Posterior cingulate gyrus (tissue), 11 donors: ENCODE measurements at places on chromosomes 4 and X.

DNA sequence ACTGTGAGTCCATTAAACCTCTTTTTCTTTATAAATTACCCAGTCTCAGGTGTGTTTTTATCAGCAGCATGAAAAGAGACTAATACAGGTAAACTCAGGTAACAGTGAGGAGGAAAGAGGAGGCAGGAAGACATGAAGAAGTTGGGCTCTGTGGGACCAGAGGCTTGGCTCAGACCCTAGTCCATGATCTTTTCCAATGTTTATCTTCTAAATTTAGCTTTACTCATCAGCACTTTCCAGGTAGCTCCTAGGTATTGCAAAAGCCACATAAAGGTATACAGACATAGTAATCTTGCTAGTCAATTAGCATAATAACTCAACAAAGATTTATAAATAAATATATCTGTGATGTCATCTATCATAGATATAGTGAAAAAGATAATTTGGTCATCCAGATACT lies 11.2 kb upstream of the FRYL start:
- DNase-seq = no peak

DNA sequence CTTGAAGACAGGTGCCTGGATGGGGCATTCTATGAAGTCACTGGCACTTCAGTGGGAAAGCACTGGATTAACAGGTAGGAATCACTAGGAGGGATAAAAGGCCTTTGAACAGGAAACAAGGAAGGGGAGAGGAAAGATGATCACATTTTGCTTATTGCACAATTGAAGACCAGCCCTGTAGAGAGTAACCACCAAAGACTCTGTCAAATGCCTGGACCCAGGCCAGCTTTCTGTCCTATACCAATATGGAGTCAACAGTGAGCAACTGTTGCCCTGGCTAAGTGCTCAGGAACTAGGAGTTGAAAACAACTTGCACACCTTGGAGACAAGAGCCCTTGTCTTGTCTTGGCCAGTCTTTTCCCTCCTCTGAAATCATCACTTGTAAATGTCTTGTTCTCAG lies 14.1 kb upstream of the RTL3 start:
- DNase-seq = no peak

DNA sequence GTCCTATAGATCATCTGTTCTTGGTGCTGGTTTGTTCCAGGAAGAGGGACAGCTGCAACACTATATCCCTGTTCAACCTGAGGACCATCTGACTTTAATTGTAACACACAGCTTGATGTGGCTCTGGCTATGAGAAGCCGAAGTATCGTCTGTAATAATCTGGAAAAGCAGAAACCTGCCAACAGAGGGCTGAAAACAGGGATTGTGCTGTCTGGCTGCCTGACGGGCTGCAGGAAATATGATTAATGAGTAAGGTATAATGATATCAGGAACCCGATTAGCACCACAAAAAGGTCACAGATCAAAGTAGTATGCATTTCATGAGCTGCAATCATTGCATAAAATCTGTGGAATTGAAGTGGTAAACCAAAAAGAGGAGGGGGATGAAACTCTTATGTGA lies 170.4 kb upstream of the MAB21L2 start:
- no peak for DNase-seq

GRCh38 chrX:109264878-109265277 lies 217.0 kb downstream of the GUCY2F start:
- no peak for DNase-seq

DNA sequence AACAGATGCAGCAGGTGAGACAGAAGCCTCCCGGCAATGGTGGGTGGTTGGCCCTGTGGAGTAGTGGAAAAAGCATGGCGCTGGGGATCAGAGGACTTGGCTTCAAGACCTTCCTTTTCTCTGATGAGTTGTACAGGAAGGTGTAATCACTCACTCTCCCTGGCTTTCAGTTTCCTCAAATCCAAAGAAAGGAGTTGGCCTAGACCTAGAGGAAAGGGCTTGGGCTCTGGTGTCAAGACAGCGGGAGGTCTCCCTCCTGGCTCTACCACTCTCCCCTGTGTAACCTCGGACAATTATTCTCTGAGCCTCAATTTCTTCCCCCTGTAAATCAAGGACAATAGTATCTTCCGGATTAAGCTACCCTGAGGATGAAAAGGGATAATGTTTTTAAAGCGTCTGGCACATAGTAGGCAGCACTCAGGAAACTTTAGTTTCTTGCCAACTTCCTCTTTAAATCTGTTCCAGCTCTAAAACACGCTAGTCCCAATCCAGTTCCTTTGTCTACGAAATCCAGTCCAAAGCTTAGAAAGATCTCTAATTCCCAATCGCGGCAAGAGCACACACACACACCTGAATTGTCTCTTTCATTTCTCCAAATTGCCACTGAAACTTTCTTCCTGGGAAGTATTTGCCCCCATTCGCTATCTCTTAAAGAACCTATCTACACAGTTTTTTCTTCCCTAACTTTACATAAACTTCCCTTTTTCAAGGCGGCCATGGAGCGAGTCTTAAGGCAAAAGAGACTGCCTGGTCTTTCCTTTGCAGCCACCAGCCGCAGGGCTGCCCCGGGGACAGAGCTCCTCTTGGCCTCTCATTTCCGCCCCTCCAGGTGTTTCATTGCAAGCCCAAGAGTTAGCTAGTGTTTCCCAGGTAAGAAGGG lies 29.9 kb upstream of the GPC4 start:
- DNase-seq = no peak
